Activated naive CD4-positive, alpha-beta T cell (primary cell): ENCODE measurements at places on chromosomes 3 and 15.

- DNase-seq = no peak
These were observed 122.7 kb downstream of the B3GALNT1 start for GRCh38 chr3:160982491-160982890.

- DNase-seq = no peak
These were observed 6.0 kb downstream of the TM4SF4 start for GRCh38 chr3:149480326-149481017.

DNA sequence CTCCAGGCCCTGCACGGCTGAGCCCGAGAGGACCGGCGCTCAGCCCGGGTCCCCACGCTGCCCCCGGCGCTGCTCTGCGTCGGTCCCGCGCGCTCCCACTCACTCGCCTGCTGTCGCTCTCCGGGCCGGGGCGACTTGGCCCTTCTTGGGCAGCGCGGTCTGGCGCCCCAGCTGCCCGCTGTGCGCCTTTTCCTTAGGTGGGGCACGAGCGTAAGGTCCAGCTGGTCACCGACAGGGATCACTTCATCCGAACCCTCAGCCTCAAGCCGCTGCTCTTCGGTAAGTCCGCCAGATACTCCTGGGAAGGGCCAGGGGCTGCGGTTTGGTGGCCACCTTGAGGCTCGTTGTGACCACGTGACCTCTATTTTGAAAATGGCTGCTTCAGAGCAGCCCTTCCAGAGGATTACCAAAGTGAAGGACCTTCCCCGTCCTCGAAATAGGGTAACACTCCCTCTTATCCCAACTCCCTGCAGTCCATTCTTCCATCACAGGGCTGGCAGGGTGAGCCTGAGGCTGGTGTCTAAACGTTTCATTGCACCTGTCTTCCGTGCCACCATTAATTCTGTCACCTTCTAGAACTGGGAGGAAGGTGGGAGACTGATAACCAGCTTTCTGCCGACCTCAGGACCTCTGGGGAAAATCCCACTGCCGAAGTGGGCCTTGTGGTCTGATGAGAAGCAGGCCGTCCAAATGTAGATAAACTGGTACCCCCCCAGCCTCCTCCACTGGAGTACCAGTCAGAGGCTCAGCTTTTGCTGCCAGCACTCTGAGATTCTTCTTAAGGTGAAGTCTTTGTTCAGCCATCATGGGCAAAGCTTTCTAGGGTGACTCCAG lies 812 bp downstream of the P4HTM start:
- no peak for DNase-seq

DNA sequence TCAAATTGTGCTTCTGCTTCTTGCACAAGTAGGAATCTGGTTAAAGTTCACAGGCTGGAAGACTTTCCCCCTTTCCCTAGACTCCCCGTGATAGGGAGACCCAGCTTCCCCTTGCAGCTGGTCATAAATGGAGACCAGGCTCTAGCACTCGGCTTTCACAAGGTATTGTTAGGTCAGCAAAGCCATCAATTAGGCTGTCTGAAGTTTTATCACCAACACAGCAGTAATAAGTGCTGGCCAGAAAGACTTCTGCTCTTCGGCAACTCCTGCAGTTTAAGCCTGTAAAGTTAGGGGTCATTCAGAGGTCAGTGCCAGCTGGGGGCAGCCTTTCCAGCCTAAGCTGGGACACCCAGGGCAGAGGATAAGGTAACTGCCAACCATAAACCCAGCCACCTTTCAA lies 203.4 kb downstream of the MEIS2 start:
- DNase-seq = no peak

- no peak for DNase-seq
These were observed 241.2 kb downstream of the PDZRN3 start for GRCh38 chr3:73383470-73384049.

DNA sequence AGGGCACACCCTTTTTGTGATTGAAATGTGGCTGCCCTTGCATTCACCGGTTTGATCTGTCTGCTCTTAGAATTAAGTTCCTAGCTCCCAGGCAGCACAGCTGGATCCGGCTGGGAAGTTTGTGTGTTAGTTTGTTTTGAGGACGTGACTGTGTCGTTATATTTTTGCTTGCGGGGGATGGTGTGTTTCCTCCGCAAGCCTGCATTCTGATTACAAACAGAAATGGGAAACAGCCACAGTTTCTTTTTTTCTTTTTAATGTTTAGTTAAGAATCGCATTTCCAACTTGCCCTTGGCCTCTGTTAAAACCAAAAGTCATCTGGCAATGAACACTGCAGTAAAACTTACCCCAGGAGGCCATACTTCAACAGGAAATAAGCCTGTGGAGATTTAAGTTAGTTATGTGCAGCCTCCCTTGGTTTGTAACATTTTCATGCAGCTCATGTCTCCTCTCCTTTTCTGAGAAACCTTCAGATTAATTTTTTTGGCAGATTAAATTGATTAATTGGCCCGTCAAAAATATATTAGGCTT lies 888 bp downstream of the TMOD3 start:
- DNase-seq = no peak

GRCh38 chr3:31106204-31106603 lies 211.7 kb upstream of the GADL1 start:
- no peak for DNase-seq
